ENCODE measurements at places on chromosomes 12 and 14.

GRCh38 chr14:54738009-54738408 lies 164.6 kb downstream of the GCH1 start:
- no peak for DNase-seq

DNA sequence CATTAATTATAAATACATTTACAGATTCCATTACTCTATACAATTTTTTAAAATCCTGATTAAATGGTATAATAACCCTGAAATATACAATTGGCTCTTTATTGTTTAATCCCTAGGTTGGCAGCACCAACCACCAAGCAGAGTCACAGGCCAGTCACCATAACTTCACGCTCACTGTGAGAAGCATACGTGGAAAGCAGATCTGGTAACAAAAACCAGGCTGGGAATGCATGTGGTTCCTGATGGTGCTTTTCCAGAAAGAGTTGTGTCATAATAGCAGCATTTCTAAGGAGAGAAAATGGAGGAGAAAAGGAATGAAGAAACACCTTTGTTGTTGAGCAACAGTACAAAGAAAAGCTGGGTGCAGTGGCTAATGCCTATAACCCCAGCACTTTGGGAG lies 66.1 kb downstream of the SIX6 start:
- DNase-seq = no peak

GRCh38 chr12:51677284-51677968 lies 86.4 kb downstream of the SCN8A start:
- no peak for DNase-seq

DNA sequence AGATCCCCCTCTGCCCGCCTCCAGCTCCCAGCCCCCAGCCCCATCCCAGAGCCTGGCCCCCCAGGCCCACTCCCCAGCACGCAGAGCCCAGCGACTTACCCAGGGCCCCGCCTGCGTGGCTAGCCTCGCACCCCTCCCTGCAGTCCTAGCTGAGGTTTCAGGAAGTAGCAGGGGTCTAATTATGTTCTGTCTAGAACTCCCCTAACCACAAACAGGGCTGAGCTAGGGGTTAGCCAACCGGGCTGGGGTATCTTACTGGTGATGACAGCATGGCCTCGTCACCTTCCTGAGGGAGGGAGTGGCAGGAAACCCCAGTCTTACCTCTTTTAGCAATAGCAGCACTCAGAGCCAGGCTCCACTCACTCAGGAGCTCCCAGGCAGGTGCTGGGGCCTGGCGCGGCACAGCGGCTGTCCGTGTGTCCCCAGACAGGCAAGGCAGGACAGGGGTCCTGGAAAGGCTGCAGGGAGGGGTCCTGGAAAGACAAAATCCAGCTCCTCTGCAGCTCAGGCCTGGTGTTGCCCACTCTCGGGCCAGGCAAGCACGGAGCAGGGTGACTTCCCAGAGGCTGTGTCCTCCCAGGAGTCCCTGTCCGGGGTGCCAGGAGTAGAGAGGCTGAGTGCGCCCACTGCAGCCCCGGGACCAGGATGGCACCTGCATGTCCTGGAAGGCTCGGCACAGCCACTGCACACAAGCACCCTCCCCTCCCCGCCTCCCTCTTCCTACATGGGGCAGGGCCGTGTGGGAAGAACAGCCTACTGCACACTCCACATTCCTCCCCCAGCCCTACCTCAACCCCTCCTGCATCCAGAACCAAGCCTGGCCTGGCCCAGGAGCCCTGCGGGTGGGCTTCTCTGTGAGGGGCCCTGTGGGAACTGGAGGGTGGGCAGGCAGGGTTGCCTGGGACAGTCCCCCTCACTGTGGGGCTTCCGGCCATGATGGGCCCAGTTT lies at the start of gene GPR132:
TSS of gene GPR132 (minus strand) at position 151 of the 949 bp plus-strand sequence. CDS start 10,010 bp downstream, outside the sequence.
- peak; percentile 84 for DNase-seq

- no peak for DNase-seq
Measured at GRCh38 chr14:79064214-79064613, 894.0 kb downstream of the NRXN3 start.

DNA sequence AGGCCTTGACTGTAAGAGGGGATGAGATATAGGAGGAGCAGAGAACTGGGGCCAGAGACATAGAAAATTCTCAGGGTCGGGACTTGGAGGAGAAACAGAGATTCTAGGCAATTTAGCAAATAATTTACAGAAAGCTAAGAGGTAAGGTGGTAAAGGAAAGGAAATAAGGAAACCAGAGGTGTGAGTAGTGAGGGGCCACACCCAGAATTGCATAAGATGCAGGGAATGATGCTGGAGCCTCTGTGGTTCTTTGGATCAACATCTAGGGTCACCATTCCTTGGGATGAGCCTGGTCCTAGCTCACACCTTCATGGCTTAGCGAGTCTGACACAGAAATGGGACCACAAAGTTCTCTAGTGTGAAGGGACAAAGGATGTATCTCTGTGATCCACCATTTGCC lies 949 bp upstream of the SDR9C7 start:
- no peak for DNase-seq

DNA sequence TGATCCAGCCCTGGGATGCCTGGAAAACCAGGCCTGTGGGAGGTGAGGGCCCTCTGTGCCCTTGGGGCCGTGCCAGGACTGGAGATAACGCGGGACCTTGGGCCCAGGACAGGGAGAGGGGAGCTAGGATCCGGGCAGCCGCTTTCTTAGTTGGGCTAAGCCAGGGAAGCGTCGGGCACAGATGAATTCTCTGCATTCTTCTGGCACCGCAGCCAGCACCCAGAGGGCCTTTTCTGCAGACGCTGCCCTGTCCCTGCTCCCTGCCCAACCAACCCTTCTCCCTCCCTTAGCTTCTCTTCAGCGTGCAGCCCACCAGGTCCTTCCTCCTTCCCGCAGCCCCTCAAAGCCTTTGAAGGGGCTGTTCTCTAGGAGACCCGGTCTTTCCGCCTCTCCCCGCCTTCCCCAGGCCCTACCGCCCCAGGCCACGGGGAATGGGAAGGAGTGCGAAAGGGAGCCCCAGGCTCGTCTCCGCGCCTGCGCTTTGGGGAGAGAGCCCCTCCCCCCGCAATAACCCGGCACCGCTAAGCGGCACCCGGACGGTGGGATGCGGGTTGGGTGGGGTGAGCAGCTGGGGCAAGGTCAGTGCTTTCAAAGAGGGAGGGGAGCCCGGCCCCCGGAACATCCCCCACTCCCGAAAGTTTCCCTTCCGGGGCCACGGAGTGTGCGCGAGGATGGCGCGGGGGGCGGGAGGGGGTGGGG lies 663 bp downstream of the NCKAP5L start:
- DNase-seq = peak; percentile 13

- DNase-seq = no peak
Measured at GRCh38 chr14:23431486-23431885, 4.0 kb downstream of the MYH7 start.

DNA sequence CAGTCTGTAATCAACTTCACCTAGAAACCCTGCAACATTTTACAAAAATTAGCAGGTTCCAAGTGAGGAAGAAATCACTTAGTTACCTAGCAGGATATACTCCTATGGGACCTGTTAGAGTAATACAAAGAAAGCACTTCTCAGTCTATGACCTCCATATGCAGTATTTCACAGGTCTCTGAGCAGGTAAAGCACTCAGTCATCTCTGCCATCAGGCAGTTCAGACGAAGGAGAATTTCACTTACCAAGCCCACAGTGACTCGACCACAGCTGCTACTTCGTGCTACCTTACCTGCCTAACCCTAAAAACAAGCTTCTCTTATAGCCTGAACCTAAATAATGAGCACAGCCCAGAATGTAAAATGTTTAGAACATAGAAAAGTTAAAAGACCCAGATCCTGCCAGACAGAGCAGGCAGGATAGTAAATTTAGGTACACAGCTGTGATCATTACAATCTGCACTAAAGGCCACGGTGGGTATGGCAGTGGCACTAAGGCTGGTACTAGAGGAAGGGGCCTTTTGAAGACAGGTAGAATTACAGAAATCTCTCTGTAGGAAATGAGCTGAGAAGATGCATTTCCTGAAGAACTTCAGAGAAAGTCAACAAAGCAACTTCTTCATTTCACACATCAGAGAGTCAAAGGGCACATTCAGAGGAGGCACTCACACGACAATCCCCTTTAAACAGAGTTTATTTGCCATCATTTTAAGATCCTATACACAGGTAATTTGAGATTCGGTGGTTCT lies 35.7 kb downstream of the DCAF5 start:
- DNase-seq = no peak

DNA sequence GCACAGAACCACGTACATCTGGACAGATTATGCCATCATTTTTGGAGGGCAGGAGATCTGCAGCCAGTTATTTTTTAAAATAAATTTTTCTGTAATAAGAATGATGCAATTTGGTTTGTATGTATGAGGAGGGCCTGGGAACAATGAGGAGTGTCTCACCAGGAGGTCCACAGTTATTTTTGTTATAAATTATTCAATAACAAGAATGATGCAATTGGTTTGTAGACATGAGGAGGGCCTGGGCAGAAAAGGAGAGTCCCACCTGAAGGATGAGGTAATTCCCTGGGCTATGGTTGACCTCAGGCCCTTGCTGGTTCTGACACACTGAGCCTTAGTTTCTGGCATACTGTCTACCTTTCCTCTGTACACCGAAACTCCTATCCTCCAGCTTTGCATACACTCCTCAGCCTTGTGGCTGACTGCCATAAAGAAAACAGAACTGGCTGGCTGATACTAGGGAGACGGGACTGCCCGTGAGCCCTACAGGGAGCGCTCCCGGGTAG lies 9.0 kb upstream of the DCD start:
- DNase-seq = no peak

DNA sequence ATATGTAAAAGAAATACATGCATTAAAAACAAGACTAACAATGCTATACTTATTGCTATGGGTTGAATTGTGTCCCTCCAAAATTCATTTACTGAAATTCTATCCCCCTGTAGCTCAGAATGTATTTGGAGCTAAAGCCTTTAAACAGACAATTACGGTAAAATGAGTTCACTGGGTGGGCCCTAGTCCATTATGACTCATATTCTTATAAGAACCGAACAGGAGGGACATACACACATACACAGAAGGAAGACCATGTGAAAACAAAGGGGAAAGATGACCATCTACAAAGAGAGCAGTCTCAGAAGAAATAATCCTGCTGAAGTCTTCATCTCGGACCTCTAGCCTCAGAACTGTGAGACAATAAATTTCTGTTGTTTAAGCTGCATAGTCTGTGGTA lies 77.1 kb upstream of the ANKS1B start:
- no peak for DNase-seq

DNA sequence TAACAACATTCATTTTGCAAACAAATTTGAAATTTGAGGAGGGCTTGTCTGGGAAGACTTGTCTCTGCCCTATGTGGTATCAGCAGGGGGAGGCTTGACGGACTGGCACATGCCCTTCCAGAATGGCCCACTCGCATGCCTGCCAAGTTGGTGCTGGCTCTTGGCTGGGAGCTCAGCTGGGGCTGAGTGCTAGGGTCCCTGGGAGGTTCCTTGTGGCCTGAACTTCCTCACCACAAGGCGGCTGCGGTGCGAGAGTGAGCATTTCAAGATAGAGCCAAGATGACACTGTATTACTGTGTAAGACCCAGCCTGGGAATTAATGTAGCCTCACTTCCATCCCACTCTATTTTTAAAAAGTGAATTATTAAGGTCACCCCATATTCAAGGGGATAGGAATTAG lies 271.6 kb upstream of the PLEKHG7 start:
- no peak for DNase-seq

- DNase-seq = no peak
Measured at GRCh38 chr12:123720141-123720814, 8.1 kb downstream of the ATP6V0A2 start.

GRCh38 chr14:97393244-97393643 lies 596.1 kb downstream of the VRK1 start:
- no peak for DNase-seq

DNA sequence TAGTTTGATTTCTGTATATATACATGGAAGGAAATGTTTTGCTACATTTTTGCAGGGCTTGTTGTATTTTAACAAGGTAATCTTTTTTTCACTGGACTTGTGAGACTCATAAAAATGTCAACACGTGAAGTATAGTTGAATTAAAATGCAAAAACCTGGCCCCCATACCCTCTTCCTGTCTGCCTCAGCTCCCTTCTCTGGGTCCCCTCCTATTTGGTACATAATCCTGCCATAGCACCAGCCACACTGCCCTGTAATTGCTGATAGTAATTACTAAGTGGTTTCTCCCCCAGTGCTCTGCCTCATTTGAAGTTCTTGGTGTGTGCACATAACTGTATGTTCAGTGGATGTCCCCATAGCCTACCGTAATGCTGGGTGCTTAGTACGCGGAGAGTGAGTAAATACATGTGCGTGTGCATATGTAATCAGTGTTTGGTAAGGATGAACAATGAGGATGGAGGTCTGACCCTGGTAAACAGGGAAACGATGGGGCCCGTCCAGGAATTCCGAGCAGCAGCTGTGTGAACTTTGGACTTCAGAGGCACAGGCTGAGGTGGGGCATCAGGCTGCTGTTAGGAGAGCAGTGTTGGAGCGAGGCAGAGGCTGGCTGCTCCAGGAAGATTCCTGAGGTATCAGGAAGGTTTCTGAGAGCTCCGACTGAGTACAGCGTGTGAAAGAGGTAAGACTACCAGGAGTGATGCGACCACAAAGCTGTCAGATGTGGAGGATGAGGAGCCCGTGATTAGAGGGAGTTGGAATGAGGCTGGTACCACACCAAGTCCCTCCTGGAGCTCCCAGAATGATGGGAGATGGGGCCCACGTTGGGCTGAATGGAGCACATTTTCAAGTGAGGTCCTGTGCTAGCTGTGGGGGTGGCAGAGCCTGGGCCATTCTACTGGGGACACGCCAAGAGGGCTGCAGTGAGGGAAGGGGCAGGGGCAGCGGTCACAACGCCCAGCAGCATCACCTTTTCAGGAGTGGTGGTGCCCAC lies 106.8 kb downstream of the PELI2 start:
- DNase-seq = no peak

- DNase-seq = peak; percentile 11
Measured at GRCh38 chr14:101761881-101762529, 496 bp downstream of the PPP2R5C start.

GRCh38 chr12:110704750-110705149 lies 15.8 kb upstream of the HVCN1 start:
- no peak for DNase-seq

DNA sequence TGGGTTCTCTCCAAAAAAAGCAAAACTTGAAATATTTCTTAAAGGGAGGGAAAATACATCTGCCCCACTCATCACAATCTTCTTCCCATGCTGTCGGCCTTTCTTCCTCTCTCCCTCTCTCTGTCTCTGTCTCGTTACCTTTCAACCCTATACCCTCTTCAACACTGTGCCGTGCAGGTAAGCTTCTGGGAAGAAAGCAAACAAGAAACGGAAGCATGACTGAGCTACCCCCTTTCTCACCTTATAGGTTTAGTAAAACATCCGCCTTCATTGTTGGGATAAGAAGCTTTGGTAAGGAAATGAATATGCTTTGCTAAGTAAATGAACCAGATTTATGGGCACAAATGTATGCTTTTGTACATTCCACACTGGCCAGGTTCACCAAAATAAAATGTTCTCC lies 63.0 kb downstream of the TMEM30B start:
- no peak for DNase-seq

- DNase-seq = no peak
Measured at GRCh38 chr12:121990692-121991603, 30.7 kb upstream of the BCL7A start.

GRCh38 chr12:50924439-50925341 lies 27.7 kb upstream of the HIGD1C start:
- peak; percentile 5 for DNase-seq
